DMS 273 treated with DMSO at 0.1 percent for 48 hours (cell line): ENCODE measurements at places on chromosomes 4 and X.

DNA sequence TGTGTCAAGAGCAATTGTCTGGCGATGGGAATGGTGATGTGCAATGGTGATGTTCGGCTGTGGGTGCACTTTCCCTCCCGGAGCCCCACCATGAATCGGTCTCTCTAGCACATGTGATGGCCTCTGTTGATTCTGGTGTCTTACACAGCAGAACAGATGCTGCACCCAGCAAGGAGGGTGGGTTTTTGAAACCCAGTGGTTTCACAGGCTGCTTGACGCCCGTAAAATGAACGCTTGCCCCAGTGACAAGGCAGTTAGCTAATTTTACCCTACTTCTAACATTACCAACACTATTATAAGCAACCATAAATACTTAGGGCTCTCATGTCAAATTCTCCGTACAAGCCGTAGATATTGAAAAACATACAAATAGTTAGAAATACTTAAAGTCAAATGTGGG, 5.9 kb upstream of the ANOS1 start:
- DNase-seq = no peak

GRCh38 chr4:185134307-185134869, 8.7 kb upstream of the SLC25A4 start:
- no peak for DNase-seq

DNA sequence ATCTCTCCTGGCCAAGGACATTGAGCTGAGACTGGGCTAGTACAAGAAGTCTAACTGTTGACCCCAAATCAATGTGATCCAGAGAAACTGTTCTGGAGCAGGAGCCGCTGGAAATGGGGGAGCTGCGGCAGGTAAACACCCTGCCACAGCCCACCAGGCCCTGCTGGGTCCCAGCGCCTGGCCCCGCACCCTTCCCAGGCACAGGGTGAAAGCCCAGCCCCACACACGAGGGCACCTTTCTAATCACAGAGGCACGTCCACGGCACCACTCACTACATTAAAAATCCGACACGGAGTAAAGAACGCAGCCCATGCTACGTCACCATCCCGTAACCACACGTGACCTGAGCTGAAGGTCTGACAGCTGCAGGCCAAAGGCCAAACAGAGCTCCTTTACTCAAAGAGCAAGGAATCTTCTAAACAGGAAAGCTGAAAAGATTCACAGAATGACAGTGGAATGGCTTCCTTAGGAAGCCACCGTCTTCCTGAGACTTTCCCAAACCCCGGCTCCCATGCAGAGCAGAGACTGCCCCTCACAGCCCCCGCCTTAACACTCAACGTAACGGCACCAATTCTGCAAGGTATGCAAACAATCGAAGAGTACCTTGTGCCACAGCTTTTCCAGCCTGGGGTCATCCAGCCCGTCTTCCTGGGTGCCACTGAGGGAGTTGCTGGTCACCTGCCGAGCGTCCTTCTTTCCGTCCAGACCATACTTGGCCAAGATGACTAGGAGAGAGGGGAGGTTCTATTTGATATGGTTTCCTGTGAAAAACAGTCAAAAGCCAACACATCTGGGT, 12.6 kb downstream of the LRPAP1 start:
- DNase-seq = no peak

DNA sequence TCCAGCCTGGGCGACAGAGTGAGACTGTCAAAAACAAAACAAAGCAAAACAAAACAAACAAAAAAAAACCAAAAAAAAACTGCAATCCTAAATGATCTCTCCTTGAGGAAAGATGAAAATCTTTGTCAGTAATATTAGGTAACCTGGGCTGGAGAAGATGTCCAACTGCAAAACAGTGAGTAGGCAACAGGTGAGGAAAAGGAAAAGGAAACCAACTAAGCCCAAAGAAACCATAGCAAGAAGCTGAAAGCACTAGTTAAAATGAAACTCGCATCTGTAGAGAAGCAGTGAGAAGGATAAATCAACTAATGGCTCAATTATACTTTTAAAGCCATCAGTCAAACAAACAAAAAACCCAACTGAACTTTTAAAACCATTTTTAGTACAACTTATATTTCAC, 54.2 kb downstream of the ENOX2 start:
- no peak for DNase-seq

DNA sequence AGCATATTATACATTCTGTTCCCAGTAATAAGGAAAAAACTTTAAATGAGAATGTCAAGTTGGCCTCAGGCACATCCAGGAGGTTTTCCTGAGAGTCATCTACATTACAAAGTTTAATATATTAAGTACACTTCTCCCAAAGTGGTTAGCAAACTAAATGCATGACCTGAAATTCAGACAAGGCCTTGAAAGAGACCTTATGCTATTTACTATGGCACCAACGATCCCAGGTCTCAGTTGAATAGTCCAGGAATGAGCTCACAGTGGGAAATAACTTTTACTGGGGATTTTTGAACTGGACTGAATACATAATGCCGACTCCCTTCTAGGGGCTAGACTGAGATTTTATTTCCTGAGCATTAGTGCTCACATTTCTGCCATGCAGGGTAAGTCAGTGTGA, 1577.5 kb upstream of the PCDH7 start:
- no peak for DNase-seq
